Fibroblast of the aortic adventitia (primary cell): ENCODE measurements at places on chromosomes 2 and 18. TPM values are rescaled to one million over a fixed set of nuclear protein-coding genes. Genes with fewer than 3 reads are reported as not detected.

Gene CD8A
- total RNA-seq, result not detected in 2 replicates

Gene SCTR
- not detected in 2 replicates for total RNA-seq

Gene CD8B
- total RNA-seq, result not detected in 2 replicates

Gene MTERF4
- 36.5 and 73.4 TPM in 2 replicates for total RNA-seq

Gene FAM237A
- total RNA-seq, result not detected in 2 replicates
